ENCODE measurements at places on chromosomes 7 and 10.

DNA sequence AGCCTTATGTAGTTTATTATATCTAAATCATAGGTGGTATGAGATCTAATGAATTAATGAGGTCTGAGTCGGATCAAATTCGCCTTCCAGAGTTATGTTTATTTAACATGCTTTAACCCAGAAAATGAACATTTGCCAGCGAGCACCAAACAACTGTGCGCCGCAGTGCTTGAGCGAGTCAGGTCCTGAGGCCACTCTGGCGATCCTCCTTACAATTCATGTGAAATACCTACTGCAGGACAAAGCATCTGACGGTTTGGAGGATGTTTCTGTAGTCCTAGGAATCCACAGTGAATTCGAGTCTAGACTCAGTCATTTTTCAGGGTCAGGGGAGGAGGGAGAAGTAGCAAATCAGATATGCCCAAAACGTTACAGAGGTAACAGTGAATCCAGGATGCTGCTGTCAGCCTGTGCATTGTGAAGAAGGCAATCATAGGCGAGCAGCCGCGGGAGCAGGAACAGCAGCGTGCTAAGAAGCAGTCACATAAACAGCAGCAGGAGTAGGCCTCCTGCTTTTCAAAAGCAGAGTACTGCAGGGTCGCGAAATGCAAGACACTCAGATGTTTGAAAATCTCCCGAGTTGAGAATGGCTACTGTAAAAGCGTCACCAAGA lies 120.2 kb downstream of the CACNB2 start:
- no peak for DNase-seq

DNA sequence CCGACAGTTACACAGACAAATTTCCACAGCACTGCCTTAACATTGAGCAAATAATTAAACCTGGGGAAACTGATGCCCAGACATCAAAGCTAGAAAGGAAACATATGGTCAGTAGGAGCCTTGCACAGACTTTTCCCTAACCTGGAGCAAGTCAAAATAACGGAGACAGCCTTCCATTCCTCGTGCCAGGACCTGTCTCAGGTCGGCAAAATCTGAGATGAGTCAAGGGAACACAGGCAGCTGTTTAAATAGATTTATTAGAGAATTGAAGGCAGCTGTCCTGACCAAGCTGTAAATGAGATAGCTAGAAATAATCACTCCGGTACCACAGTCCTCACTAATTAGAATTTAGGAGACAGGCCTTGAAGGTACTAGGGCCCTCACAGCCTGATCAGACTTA lies 81.2 kb downstream of the RAMP3 start:
- no peak for DNase-seq

GRCh38 chr7:3043544-3044371 lies at the start of gene CARD11:
Gene CARD11, minus strand, starts transcription at chr7:3043867. Its CDS starts 85,361 bp downstream, at chr7:2958506.
- DNase-seq, result no peak

- no peak for DNase-seq
Measured at GRCh38 chr10:1425879-1426278, 311.4 kb downstream of the ADARB2 start.

GRCh38 chr7:73841689-73842066 lies 638 bp downstream of the METTL27 start:
- DNase-seq, result no peak

- no peak for DNase-seq
Measured at GRCh38 chr7:101905203-101905865, 87.9 kb downstream of the CUX1 start.

- no peak for DNase-seq
Measured at GRCh38 chr7:144102041-144102440, 7.3 kb upstream of the OR2A2 start.

DNA sequence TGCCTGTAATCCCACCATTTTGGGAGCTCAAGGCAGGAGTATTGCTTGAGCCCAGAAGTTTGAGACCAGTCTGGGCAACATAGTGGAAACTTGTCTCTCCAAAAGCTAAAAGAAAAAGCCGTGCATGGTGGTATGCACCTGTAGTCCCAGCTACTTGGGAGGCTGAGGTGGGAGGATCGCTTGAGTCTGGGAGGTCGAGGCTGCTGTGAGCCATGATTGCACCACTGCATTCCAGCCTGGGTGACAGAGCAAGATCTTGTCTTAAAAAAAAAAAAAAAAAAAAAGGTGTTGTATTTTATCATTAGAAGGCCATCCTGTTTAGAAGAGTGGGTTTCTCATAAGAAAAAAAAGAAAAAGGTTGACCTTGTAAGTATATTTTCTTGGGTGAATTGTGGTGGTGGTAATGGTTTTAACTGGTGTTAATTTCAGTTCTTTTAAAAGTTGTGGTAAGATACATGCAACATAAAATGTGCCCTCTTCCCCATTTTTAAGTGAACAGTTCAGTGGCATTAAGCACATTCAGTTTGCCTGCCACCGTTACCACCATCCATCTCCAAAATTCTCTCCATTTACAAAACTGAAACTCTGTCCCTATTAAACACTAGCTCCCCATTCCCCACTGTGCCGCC lies 34.7 kb downstream of the GRIFIN start:
- DNase-seq, result no peak

DNA sequence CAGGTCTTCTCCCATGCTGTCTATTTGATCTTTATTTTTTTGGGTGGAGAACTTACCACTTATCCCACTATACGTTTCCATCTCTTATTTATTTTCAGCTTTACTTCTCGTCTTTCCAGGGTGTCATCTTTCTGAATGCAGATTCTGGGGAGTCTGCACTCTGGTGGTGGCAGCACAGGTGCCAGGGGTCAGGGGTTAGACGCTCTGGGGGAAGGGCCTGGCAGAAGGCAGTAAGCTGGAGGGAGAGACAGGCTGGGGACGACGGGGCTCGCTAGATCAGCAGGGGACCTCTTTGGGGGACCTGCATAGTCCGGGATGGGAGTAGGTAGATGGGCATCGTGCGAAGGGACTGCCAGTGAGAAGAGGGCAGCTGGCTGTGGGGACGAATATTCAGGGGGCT lies 22.3 kb downstream of the CHST12 start:
- no peak for DNase-seq
